Right lobe of liver (tissue), 6 donors: ENCODE measurements at places on chromosomes 7 and 10.

DNA sequence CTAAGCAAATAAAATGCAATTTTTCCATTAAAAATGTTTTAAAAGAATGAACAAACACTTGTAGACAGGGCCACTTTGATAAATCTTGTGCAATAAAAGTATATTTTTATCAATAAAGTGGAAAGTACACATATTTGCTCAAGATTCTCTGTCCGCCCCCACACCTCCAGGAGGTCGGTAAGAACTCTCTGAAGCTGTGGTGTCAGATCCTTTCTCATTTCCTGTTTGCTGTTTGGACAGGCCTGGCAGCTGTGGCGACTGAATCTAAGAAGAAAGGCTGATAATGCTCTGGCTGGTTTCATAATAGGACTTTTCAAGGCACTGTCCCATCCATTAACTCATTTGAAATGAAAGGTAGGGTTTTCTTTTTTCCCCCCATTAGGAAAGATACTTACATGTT is 15.3 kb upstream of the ASB4 start:
- peak; percentile 38 for DNase-seq

DNA sequence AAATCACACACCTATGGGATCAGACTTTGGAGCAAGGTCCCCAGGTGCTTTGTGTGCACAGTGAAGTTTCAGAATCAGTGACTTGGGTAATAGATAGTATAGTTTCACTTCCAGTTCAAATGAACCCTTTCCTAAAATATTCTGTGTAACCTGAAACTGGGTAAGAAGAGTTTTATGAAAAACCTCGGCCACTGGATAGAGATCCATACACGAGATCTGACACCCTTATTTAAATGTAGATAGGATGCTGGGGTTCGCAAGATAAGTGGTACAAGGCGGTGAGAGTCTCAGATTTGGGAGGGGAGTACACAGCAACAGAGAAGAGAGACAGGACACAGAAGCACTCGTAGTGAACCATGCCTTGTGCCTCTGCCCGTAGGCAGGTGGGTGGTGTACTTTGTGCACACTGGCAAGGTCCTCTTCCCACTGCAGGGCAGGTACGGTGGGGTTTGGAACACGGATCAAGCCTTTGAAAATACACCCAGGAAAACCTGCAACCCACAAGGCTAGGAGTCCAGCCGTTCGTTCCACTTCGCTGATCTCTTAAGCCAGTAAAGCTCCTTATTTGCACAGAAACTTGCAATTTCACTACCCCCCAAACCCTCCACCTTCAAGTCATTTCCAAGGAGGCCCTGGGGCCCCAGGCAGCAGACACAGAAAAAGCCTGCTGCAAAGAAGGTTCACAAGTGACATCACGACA is 162.8 kb downstream of the USP6NL start:
- peak; percentile 14 for DNase-seq

DNA sequence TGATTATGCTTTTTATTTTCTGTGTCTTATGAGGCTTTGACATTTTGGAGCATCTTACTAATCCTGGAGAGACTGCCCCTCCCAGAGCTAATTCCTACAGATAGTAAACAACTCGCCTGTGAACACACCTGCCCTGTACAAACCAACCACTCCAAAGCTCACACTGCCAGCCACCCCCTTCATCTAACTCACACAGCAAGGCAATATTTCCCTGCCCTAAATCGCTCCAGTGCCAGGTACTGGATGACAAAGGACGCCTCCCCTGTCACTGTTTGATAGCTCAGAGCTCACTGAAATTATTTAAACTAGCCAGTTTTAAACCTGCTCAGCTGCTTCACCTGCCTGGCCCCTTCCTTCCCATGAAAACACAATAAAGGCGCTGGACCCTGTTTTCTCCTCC is 535.1 kb upstream of the CELF2 start:
- no peak for DNase-seq

DNA sequence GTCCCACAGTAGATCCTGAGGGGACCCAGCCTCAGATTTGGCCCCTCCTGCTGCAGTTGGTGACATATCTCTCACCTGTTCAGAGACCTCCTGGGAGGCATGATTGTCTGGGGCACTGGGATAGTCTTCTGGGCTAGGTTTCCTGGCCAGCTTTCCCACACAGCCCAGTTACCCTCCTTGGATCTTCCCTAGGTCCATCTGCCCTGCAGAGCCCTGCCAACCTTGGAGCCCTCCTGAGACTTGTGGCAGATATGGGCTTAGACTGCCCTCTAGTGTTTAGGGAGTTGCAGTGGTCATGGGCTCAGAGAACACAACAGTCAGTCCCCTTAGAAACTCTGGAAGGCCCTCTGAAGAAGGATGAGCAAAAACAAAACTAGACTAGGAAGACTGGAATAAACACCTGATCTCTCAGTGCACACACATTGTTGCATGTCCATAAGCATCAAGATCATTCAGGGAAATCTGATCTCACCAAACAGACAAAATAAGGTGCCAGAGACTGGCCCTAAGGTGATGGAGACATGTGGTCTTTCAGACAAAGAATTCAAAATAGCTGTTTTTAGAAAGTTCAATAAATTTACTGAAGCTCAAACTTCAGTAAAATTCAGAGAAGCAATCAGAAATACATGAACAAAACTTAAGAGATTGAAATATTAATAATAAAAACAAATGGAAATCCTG is 324.6 kb downstream of the ATRNL1 start:
- no peak for DNase-seq

DNA sequence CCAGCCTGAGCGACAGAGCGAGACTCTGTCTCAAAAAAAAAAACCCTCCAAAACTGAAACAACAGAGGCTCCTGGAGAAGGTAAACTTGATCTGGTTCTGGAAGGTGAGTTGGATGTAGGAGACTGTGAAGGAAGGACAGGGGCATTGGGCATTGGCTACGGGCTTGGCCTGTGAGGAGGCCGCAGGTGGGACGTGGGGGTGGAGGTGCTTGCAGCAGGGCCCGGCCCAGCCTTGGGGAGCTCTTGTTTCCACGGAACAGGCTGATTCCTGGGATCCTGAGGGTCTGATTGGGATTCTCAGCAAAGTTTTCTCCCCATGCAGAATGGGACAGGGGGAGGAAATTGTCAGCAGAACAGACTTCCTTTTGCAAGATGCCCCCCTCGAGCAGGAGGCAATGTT is 30.6 kb downstream of the IL15RA start:
- DNase-seq = no peak

GRCh38 chr10:75345738-75346137 is 55.8 kb downstream of the ZNF503 start:
- DNase-seq = no peak

DNA sequence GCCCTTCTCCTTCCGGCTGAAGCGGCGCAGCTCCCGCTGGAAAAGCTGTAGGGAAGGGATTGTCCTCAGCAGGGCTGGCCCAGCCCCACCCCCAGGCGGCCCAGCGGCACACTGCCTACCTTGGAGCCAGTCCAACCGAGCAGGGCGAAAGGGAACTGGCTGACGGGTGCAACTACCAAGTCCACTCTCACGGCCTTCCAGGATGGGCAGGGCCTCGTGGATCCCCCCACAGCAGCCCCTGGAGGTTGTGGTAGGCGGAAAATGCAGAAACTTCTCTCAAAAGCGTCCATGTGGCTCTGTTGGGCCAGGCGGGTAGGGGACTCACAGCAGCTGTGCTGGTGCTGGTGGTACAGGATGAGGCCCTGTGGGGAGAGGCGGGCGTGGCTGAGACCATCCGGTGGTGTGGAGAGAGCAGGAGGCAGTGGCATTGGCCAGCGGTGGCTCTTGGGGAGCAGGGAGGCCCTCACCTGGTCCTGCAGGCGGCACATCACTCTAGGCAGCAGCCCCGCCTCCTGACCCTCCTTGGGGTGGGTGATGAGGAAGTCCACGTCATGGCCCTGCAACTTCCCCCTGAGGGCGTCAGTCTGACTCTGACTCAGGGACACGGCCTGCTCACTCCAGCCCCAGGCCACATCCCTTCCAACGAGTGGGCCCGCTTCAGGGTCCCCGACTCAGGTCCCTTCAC is 8.4 kb upstream of the PGAM2 start:
- DNase-seq = peak; percentile 96

DNA sequence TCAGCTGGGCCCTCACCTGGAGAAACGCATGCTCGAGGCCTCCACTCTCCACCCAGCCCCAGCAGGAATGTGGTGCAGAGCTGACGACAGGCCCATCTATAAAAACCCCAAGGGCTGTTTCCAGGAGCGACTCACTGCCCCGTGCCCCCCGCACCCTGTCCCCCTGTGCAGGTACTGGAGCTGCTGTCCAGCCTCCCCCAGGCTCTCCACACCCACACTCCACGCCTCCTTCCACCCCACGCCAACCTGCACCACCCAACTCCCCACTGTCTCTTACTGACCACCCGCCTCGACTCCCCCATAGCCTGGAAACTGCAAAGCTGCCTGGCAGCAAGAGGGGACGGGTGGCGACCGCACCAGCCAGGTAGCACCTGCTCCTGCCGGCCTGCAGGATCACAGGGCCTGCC is 43.3 kb downstream of the DIP2C start:
- DNase-seq = no peak

DNA sequence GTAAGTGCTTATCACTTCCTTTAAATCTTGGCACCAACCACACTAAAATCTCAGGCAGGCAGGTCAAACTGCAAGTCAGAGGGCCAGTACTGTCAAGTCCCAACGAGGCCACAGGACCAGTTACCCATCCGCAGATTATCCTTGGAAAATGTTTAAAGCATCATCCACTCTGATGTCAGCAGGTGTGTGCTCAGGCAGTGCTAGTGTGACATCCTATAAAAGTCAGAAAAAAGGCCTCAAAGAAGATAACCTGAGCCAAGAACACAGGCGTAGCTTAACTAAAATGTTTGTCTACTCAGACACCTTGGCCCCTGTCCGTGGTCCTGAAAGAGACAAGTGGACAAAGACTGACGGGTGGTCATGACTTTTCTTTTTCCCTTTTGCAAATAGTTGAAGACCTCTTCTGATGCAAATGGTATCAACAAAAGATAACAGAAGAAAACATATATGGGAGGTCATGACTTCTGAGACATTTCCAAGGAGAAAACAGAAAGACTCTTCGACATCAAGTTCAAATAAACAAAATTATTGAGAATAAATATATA is 309.3 kb downstream of the KCNMA1 start:
- no peak for DNase-seq

- DNase-seq = no peak
These were observed 34.6 kb upstream of the ZNF273 start for GRCh38 chr7:64868499-64868898.

GRCh38 chr10:98436704-98437103 is 10.0 kb downstream of the HPS1 start:
- DNase-seq = no peak

- DNase-seq = no peak
These were observed 249.3 kb upstream of the ZMIZ1 start for GRCh38 chr10:78819361-78820006.

GRCh38 chr10:35027567-35027966 is 62.6 kb downstream of the CUL2 start:
- no peak for DNase-seq

GRCh38 chr7:100539436-100540006 is 518 bp downstream of the AGFG2 start:
- DNase-seq = no peak

- no peak for DNase-seq
These were observed 50.0 kb downstream of the AOC1 start for GRCh38 chr7:150902078-150903033.

DNA sequence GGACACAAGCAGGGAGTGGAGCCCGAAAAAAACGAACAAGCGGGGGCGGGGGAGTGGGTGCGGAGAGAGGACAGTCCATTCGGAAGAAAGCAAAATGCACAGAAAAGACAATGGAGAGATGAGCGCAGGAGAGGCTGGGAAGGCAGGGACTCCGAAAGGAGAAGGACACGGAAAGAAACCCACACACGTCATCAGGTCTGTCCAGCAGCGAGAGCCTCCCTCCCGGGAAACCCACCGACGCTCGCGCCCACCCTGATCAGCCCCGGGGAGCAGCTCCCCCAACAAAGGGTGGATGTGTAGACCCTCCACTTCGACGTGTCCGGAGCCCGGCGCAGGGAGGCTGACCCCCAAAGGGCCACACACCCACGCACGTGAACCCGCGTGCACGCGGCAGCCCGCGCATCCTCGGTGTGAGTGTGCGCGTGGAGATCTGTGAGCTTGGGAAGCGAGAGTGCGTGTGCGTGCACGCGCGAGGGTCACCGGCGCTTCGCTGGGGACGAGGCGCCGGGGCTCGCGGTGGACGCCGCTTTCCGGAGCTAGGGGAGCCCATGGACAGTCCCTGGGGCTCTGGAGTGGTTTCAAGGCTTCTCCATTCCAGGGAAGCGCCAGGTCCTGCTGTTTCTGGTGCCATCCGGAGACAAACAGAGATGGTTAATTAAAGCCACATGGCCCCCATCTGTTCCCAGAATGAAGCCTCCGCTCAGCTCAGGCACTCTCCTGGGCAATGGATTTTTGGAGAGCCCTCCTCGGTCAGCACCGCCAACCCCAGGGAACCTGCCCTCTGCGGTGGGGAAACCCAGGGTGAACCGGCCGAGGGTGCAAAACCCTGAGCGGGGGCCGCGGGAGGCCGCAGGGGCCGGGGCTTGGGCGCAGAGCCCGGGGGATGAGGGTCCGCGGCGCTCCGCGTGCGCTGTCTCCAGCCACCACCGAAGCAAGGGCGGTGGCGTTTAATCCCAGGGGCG is 916 bp downstream of the LAMB1 start:
- peak; percentile 23 for DNase-seq
